ENCODE measurements at places on chromosomes 12 and 14. TPM values are rescaled to one million over a fixed set of nuclear protein-coding genes. Genes with fewer than 3 reads are reported as not detected.

CLEC14A gene
- not detected for total RNA-seq

TMTC2 gene
- total RNA-seq, result 1.2 TPM

GYS2 gene
- not detected for total RNA-seq

NCKAP5L gene
- total RNA-seq, result 7.7 TPM

TMEM63C gene
- total RNA-seq, result 1.8 TPM

C12orf54 gene
- total RNA-seq, result not detected

ART4 gene
- total RNA-seq, result not detected

ASIC1 gene
- total RNA-seq, result 5.0 TPM

DNAJC22 gene
- 18.4 TPM for total RNA-seq

LRP6 gene
- total RNA-seq, result 14.7 TPM

SYNDIG1L gene
- not detected for total RNA-seq

OR4M1 gene
- not detected for total RNA-seq

CAPZA3 gene
- not detected for total RNA-seq

CLEC9A gene
- total RNA-seq, result not detected

ORAI1 gene
- total RNA-seq, result 34.7 TPM

ACSM4 gene
- total RNA-seq, result not detected

IL26 gene
- total RNA-seq, result not detected

MAP1LC3B2 gene
- 1.3 TPM for total RNA-seq

PUS1 gene
- total RNA-seq, result 77.1 TPM

SMOC1 gene
- total RNA-seq, result 16.4 TPM

TAS2R20 gene
- total RNA-seq, result not detected

FGF23 gene
- total RNA-seq, result not detected

KRT79 gene
- not detected for total RNA-seq

PRKAG1 gene
- 38.3 TPM for total RNA-seq

HOTAIR gene
- total RNA-seq, result 0.38 TPM
